Stimulated activated CD4-positive, alpha-beta T cell treated with anti-CD3 and anti-CD28 coated beads, Interleukin-15, amount 100 ng/mL, for 1 hour (primary cell): ENCODE measurements at places on chromosomes 1 and 21.

GRCh38 chr1:17520041-17520440 is 19.5 kb upstream of the ARHGEF10L start:
- no peak for DNase-seq

- no peak for DNase-seq
Measured at GRCh38 chr1:79310609-79311008, 304.1 kb upstream of the ADGRL4 start.

DNA sequence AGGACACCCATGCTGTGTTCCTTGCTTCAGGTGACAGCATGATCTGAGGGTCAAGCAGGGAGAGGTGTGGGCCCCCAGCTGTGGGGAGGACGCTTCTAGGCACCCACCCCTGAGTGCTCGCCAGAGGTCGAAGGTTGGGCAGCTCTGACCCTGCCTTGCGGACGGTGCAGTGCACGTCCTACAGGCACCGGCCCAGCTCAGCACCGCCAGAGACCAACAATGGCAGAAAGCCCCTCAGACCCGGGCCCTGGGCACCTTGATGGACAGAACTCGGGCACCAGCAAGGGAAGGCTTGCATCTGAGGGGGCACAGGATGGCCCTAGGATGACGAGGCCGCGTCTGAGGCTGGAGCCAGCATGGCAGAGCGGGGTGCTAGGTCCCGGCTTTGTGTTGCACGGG is 24.7 kb downstream of the NADK start:
- no peak for DNase-seq

DNA sequence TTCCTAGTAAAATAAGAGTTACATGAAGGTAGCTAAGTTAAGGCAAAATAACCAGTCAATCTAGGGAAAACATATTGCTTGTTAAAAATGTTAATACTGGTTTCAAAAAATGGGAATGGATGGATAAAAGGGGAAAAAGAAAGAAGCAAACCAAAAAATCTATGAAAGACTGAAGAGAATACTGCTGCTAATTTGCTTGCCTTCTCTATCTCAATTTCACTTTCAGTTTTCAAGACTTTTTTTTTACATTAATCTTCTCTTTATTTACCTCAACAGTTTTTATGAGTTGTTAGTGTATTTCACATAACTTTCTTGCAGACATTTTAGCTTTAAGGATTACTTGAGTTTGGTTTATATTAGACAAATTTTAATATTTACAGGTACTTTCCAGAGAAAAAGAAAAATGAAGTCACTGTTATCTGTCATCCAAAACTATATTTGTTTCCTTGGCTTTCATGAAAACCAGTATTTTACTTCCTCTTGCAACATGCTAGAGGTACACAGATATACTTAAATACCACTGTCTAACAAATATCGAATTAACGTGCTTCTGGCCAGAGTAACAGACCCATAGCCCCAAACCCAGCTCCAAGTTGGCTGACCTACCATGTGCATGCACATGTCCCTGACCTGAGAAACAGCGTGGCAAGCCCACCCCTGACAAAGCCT is 70.7 kb downstream of the COL24A1 start:
- no peak for DNase-seq

- no peak for DNase-seq
Measured at GRCh38 chr1:204909109-204909508, 38.4 kb downstream of the NFASC start.

GRCh38 chr1:210477328-210477924 is 148.7 kb downstream of the HHAT start:
- DNase-seq = no peak
